Choroid plexus epithelial cell (primary cell): ENCODE measurements at places on chromosomes 7 and 10.
A peak's percentile ranks its signal among the peaks of the same experiment; 100 is the strongest.

GRCh38 chr7:29588900-29589696 is 25.5 kb downstream of the PRR15 start:
- DNase-seq: peak; percentile 54

DNA sequence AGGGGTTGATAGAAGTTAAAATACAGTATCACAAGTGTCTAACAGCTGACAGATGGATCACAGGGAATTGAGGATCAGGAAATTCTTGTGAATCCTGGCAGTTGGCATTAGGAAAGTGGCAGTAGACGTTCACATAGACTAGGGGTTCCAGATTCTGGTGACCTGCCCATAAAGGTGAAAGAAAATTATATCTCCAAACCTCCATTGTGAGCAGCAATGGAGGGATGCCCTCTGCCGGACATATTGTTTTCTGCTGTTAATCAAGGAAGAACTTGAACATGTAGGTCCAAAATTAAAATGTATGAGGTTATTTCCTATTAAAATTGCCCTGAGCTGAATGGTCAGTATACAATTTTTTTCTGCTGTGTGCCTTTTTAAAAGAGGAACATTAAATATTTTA is 5.1 kb downstream of the NME8 start:
- peak; percentile 5 for DNase-seq

- DNase-seq: peak; percentile 59
These were observed 42.1 kb downstream of the CYP26A1 start for GRCh38 chr10:93115661-93116383.

- DNase-seq: no peak
These were observed 49.8 kb upstream of the RAPGEF5 start for GRCh38 chr7:22406715-22407114.

GRCh38 chr7:148791546-148791945 is 92.5 kb downstream of the EZH2 start:
- DNase-seq: no peak

GRCh38 chr10:101065481-101066145 is 3.8 kb downstream of the KAZALD1 start:
- peak; percentile 72 for DNase-seq

- no peak for DNase-seq
These were observed 887.1 kb upstream of the GHITM start for GRCh38 chr10:83252169-83252568.

GRCh38 chr10:117472872-117473271 is 69.7 kb upstream of the EMX2 start:
- no peak for DNase-seq

GRCh38 chr7:23014681-23015080 is 751 bp upstream of the HYCC1 start:
- DNase-seq: no peak

DNA sequence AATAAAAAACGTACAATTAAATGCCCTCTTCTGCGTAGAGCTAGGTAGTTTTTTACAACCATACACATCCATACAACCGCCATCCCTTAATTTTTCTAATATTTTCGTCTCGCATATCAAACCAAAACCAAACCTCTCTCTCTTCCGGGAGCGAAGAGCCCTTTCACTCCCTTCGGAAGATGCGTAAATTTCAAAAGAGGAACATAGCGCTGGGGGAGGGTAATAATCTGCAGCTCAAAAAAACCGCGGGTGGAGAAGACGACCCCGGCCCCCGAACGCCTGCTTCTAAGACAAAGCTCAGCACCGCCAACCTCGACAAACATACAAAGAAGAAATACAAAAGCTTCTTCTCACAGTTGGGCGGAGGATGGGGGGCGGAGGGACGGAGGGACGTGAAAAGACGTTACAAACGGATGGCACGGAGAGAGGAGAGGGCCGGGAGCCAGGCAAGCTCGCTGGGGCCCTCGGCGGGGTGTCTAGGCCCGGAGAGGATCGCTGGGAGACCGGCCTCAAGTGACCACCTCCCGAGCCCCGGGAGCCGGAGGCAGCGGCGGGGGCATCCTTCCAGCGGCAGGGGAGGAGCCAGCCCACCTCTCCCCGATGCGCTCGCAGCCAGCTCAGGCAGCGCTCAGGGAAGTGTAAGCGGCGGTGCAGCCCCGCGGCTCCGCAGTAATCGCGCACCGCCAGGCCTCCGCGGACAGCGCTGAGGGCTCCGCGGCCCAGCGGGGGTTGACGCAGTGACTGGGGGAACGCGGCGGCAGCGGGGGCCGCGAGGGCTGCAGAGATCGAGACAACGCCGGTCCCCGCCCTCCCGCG is 851 bp downstream of the MKRN1 start:
- peak; percentile 52 for DNase-seq

DNA sequence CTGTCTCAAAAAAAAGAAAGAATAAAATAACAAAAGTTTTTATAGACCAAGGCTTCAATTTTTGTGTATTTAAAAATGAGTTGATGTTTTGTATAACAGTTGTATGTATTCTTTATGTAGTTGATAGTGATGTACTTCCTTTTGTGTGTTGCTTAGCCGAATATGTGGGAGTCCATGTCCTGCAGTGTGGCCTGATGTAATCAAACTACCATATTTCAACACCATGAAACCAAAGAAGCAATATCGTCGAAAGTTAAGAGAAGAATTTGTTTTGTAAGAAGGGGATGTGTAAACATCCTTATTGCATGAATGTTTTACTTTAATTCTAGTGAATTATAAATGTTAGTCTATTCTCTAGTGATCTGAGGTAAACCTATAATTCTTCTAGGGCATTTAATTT is 56.6 kb downstream of the MPLKIP start:
- DNase-seq: peak; percentile 82

GRCh38 chr10:44317856-44318255 is 67.0 kb downstream of the CXCL12 start:
- no peak for DNase-seq

DNA sequence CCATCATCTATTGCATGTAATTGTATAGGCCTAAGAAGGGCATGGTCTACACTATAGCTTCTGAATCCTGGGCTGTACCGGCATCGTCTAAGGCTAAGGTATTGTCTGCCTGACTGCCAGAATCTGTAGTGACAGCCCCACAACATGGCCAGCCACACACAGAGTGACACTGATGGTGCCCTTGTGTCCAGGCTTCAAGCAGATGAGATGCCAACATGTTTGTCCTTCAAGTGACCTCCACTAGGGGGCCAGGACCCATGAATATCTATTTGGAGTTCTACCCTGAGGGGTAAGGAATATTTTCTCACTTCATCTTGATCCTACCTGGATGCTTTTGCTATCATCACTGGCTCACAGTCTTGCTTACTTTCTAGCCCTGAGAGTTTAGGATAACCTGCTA is 1.5 kb downstream of the CYP3A7 start:
- DNase-seq: peak; percentile 10

- no peak for DNase-seq
These were observed 261.8 kb downstream of the PHF14 start for GRCh38 chr7:11235491-11235890.

GRCh38 chr10:79274279-79275104 is 72.8 kb upstream of the PPIF start:
- no peak for DNase-seq

DNA sequence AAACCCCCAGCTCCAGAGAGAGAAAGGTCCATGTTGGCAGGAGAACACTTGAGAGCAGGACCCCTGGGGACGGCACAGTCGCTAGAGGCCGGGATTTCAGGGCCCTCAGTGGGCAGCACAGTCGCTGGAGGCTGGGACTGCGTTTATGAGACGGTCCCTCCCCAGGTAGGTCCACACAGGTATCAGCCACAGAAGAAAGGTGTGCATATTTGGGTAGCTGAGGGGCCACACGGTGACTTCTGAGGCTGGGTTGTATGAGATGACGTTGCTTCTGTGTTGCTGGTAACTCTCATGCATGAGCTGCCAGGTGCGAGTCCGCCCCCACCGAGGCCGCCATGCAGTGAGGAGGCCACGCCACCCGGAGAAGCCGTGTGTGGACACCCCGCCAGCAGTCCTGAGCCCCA is 56.9 kb upstream of the PPP2R2D start:
- no peak for DNase-seq

GRCh38 chr7:7237201-7237977 is 55.0 kb downstream of the C1GALT1 start:
- no peak for DNase-seq

GRCh38 chr7:91330866-91331265 is 66.6 kb downstream of the FZD1 start:
- peak; percentile 36 for DNase-seq

DNA sequence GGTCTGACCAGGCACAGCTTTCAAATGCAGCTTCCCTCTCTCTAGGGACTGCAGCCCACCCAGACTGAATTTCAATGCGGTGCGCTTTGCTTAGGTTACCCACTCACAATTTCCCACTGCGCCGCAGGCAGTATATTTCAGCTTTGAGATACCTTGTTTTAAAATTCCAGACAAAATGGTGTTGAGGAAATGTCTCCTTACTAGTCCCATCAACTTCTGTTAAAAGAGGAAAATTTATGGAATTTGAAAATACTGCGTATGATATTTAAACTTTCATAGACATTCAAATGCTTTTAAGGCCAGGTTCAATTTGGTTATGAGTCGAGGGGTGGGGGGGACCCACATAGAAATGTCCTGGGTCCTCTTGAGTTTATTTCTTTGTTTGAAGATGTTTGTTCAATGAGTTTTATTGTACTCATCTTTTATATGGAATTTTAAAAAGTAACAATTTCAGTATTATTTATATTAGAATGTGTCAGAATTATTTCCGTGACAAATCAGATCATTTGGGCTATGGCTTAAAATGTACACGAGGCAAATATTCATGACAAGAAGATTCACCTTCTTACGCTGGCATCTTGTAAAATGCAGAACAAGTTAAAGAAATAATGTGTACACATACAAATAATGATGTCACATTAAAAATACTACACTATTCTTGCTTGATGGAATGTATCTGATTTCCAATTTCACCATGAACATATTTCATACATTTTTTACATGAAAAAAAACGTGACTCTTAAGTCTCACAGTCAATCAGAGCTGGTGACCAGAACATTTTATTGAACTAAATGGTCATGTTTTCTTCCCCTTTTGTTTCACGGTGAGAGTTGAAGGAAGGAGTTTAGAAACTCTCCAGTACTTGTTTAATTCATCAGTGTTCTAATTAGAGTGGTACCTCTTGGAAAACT is 1.3 kb downstream of the IKZF1 start:
- DNase-seq: no peak

DNA sequence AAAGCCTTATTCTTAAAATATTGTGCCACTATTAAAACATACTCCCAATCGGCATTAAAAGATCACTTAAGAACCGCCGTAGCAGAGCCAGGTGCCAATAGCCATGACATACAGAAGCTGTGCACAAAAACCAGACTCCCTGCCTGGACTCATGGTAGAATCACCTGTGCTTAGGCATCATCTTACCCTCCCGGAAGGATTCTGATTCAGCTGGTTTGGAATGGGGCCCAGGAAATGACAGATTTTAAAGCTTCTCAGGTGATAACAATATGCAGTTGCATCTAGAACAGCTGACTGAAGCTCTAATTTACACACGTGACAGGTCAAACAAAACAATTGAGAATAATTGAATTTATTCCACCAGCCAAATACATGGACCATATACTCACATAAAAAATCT is 10.7 kb downstream of the A1CF start:
- no peak for DNase-seq

DNA sequence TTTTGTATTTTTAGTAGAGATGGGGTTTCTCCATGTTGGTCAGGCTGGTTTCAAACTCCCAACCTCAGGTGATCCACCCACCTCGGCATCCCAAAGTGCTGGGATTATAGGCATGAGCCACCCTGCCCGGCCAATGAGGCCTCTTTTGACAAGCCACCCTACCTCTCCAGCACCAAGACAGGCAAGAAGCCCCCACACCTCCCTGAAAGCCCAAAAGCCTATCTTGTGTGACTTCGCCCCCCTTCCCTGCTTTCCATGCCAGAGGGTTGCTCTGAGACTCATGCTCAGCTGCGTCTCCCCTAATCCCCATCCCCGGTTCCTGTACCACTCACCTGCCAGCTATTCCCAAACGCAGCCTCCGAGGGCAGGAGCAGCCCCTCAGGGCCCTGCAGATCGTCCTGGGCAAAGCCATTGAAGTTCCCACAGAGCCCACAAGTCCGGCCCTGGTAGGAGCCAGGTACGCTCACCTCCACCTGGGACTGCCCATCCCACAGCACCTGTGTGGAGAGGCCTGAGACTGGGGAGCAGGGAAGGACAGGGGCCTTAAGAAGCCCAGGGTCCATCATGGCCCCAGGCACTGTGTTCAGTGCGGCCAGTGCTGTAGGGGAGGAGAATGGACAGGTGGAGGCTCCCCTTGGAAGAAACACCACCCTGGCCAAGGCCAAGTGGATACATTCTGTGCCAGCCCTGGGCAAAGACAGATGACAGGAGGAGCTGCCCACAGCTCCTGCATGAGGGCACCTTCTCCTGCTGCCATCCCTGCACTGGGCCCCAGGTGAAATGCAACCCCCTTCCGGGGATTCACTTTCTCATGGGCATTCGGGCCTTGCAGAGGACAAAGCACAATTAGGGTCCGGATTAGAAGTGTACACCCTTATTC is 15.8 kb downstream of the ATP6V1F start:
- no peak for DNase-seq

GRCh38 chr10:71857934-71858890 is 7.2 kb upstream of the PSAP start:
- no peak for DNase-seq

GRCh38 chr10:121032460-121032859 is 181.3 kb downstream of the WDR11 start:
- no peak for DNase-seq

GRCh38 chr7:122626785-122627184 is 72.1 kb downstream of the RNF133 start:
- no peak for DNase-seq

DNA sequence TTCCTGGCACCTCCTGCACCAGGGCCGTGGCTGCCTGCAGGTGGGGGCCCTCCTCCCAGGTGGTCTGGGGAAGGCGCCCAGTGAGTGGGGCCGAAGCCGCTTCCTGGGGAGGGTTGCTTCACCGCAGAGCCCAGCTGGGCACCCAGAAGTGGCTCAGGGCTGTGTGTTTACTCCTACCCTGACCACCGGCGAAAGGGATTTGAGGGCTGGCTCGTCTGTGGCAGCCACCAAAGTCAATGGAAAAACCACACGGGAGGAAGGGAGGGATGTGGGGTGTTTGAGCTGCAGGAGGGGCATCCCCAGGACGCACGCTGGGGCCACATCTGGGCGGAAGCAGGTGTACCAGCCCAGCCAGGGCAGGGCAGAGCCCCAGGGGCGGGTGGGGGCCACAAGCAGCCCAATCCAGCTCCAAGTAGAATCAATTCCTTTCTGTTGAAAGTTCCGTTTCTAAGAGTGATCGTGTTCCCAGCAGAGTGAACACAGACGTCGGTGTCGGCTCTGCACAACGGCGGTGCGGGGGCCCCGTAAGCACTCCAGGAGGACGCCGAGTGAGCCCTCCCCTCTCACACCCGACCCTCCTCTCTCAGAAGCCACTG is 69.9 kb downstream of the FOXL3 start:
- no peak for DNase-seq

DNA sequence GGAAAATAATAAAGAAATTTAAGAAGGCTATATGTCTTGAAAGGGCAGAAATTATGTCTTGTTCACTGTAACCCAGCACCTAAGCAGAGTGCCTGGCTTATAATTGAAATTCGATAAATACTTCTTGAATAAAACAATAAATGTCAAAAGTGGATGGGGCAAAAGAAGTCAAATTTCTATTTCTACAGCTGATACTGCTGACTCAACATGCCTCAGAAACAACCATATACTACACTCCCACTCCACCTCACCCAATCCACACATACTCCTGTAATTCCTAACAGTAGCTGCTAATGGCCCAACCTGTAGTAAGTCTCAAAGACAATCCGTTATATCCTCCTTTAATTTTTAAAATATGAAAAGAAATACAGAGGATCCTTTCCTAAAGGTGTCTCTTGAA is 48.1 kb upstream of the LRRN3 start:
- no peak for DNase-seq

- no peak for DNase-seq
These were observed 372.2 kb downstream of the DPP6 start for GRCh38 chr7:154424350-154424749.
